ENCODE measurements at places on chromosomes 12 and 14.

DNA sequence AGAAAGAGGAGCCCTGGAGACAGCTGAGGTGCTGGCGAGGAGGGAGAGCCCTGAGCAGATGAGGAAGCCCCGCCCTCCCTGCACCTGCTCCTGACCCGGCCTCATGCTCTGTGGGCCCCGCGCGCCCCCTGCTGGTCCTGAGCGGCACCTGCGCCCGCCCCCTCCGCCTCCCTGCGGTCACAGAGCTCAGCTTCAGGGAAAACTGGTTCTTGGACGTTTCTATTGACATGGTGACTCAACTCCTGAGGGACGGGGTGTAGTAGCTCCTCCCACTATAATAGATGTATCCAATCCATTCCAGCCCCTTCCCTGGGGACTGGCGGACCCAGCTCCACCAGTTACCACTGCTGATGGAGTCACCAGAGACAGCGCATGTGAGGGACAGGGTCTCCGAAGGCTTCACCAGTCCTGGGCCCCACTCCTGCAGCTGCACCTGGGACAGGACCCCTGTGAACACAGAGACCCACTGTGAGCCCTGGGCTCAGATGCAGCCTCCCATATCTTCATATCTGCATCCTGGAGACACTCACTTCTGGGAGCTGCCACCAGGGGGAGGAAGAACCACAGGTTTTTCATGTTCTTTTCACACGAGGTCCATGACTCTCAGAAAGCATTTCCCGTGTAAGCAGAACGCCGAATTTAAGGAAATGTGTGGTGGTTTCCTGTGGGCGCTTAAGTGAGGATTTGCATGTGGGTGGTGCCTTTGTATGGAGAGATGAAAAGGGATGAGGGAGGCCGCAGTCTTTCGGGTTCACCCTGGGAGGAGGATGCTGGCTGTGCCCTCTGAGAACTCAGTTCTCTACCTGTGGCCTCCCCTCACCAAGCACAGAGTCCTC lies 1346.4 kb downstream of the TMEM121 start:
- peak; percentile 90 for DNase-seq

DNA sequence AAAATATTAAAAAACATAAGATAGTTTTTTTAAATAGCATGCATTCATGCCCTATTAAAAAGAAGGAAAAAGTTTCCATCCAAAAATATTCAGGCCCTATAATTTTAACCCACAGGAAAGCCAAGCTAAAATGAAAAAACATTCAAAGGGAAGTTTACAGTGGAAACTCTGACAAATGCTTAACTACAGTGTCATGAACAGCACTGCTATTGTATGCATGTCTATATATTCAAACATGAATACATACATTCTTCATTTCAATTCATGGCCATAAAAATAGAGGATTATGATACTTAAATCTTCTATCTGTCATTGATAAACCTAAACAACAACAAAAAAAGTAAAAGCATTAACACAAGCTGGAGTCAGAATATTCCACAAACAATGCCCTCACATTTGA lies 67.4 kb downstream of the PPP2R5E start:
- no peak for DNase-seq

DNA sequence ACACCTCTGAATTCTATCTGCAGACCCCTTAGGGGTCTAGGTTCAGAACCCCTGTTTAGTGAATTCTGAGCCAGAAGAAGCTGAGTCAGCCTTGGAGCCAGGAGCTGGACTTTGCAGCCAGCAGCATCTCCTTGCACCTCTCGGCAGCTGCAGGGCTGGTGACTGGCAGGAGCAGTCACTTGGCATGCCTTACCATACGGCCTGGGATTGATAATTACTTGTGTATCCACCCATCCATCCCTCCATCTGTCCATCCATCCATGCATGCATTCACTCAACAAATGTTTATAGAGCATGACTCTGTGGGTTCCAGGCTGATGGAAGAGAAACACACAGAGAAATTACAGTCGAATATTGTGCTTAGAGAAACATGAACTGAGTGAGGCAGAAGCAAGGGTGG lies 67.5 kb upstream of the PRIMA1 start:
- DNase-seq: no peak

DNA sequence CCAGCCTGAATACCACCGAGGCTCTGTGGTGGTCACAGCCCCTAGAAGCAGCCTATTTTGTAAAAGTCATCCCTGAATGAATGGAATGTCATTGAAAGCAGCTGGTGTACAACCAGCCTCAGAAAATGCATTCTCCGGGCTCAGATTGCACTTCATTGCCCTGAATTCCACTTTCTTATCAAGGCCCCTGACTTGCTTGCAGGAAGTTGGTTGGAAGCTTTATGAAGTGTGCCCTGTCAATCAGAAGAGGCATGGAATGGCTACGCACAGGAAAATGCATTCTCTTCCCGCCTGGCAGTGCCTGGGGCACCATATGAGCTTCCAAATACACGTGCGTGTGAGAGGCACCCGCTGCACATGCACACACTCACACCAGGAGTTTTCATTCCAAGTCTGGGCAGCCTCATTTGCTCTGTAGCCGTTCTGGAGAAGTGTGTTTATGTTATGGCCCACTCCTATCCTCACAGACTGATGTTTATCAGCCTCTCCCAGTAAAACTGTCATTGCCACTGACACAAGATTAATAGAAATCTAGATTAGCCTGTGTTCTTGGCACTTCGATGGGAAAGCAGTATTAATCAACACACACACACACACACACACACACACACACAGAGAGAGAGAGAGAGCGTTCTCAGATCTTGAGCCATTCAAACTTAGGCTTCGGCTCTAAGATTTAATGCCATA lies 63.9 kb downstream of the NUAK1 start:
- DNase-seq: no peak
